ENCODE measurements at places on chromosomes 1 and 21.

GRCh38 chr1:214993419-214993818 is 89.1 kb upstream of the KCNK2 start:
- no peak for DNase-seq

GRCh38 chr1:59092126-59092525 is 204.8 kb upstream of the FGGY start:
- DNase-seq: no peak

- no peak for DNase-seq
Measured at GRCh38 chr1:235866205-235866912, at the start of gene LYST. LYST (minus strand) TSS chr1:235866906; CDS start chr1:235830417, 36,489 bp downstream.

DNA sequence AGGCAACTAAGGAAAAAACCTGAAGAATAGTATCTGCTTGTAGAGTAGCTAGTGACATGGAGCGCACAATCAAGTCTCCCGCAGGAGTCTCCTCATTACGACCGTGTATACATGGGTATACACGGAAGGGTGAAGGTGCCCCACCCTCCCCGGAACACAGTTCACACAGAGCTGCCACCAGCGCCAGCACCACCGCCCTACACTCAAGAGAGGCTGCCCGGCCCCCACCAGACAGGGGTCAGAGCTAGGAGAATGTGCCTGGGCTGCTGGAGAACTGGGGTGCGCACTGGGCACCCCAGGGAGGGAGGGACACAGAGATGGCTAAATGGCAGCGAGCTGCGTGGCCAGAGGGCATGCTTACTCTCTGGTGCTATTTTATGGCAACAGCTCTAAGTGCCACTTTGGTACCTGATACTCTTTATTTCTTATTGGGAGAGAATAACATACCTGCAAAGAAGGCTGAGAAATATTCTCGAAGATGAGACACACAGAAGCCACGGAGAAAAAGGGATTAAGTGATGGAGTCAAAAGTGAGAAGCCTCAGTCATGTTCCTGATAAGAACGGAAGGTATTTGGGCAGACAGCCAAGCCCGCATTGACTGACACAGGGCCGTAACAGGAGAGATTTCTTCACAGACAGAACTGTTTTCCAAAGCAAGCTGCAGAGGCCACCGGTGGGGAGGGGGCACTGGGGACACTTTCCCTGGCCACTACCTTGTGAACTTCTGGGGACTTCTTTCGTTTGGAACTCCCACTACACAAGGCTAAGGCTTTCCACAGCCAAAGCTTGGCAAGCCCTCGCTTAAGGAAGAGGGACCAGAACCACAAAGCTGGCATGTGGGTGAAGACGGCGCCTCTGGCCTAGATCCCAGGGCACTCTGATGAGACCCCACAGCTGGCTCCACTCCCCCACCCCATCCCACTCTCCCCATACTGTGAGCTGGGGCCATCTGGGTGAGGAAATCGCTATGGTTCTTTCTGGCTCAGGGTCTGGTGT is 108.0 kb downstream of the PGBD5 start:
- DNase-seq: no peak

- DNase-seq: no peak
Measured at GRCh38 chr1:114559356-114559755, 22.1 kb downstream of the BCAS2 start.

DNA sequence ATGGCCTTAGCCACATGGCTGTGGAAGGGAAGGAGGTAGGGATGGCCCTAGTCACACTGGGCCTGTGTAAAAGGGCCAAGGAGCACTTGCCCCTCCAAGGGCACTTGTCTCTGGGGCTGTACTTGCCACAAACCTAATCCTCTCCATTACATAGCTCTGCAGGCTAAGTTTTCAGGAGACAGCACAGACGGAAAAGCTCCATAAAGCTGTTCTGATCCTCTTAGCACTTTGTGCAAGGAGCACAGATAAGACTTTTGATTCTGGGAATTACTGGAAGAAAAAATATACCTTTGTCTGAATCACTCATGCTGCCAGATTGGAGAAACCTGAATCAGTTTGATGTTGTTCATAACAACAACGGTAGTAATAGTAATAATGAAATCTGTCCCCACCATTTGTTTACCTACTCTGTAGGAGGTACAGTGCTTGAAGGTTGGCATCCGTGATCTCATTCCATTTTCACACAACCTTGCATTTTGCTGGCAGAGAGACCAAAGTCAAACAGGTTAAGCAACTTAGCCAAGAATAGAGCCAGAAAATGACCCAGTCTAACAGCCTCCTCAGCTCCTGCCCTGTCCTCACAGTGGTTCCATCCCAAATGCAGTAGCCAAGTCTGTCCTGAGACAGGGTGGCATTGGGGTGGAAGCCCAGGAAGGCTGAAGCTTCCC is 207.1 kb downstream of the ROR1 start:
- DNase-seq: no peak

DNA sequence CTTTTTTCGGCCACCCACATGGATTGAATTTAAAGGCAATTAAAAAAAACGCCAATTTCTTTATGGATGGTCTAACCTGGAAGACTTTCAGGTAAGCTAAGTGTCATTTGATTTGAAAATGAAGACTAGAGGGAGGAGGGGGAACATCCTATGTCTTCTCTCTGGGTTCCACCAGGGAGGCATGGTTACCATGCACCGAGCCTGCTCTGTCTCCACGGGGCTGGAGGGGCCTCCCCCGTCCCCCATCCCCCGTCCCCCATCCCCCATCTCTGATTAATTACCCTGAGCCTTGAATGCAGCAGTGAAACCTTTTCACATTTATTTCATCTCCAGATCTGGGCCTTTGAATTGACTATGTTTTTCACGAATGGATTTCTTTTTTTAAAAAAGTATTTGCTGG is 135.1 kb downstream of the TLR5 start:
- no peak for DNase-seq

- DNase-seq: no peak
Measured at GRCh38 chr21:25961042-25961441, 209.5 kb downstream of the APP start.

- no peak for DNase-seq
Measured at GRCh38 chr1:121458291-121459048, 273.7 kb downstream of the SRGAP2C start.

DNA sequence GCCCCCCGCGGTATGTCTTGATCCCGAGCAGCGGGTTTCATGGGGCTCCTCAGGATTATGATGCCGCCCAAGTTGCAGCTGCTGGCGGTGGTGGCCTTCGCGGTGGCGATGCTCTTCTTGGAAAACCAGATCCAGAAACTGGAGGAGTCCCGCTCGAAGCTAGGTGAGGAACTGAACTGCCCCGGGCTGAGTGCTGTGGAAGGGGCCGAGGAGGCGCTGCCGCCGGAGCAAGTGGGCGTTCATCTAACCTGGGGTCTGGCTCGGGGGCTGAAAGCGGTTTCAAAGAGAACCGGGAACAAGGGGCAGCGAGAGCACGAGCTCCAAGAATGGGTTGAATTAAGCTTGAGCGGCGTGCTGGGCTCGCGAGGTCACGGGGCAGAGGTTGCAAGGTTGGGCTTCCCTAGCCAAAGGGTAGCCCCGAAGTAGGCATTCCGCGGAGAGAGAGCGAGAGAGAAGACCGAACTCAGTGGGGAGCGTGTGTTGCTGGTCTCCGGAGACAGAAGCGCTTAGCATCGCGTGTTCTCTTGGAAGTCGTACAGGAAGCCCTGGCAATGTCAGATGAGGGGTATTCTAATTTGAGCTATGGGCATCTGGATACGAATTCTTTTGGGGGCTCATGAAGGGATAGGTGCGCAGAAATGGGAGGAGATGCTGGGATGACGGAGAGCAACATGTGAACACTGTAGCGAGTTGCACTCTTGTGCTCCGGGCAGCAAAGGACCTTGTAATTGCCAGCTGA is 732 bp downstream of the HS2ST1 start:
- DNase-seq: no peak

DNA sequence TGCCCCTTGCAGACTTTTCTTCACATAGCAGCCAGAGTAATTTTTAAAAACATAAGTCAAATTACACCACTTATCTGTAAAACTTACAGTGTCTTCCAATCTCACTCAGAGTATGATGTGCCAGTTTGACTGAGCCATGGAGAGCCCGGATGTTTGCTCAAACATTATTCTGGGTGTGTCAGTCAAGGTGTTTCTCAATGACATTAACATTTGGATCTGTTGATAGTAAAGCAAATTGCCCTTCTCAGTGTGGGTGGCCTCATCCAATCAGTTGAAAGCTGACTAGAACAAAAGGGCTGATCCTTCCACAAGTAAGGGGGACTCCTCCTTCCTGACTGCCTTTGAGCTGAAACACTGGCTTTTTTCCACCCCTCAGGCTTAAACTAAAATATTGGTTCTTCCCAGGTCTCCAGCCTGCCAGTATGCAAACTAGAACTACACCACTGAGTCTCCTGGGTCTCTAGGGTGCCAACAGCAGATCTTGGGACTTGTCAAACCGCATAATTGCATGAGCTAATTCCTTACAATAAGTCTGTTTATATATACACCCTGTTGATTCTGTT is 157.9 kb upstream of the CTTNBP2NL start:
- DNase-seq: no peak

- no peak for DNase-seq
Measured at GRCh38 chr1:58064166-58064565, 482.4 kb downstream of the OMA1 start.

- DNase-seq: no peak
Measured at GRCh38 chr1:87338566-87338965, 9.9 kb downstream of the LMO4 start.

- no peak for DNase-seq
Measured at GRCh38 chr1:41558761-41559171, 74.3 kb upstream of the EDN2 start.

GRCh38 chr21:30434033-30434631 is 4.1 kb downstream of the KRTAP13-4 start:
- no peak for DNase-seq

DNA sequence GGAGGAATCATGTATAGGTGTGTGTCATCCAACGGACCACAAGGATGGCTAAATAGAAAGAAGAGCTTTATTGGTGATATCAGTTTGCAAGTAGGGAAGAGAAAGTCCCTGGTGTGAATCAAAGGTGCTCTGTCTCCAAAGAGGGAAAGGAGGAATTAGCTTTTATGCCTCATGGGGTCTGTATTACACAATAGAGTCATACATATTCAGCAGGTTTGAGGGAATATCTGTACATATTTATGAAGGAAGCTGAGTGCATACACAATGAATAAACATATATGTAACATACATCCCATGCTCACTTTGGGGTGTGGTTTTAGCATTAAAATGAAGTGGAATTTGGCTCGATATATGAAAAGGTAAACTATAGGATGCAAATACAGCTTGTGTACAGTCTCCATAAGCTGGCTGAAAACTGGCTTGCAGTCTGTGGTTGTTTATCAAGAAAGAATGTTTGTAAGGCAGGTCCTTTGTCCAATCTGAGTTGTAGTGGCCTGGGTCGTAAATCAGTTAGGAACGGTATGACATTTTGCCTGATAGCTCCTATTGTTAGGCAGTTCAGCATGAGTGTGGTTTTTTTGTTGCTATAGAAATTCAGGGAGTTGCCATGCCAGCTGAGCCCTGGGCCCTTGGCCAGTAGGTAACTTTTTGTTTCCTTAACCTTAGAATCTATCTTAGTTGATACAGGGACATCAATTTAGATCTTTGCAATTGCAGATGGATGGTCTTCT is 198.0 kb upstream of the ZP4 start:
- no peak for DNase-seq

GRCh38 chr1:218880484-218881060 is 293.1 kb upstream of the LYPLAL1 start:
- DNase-seq: no peak

DNA sequence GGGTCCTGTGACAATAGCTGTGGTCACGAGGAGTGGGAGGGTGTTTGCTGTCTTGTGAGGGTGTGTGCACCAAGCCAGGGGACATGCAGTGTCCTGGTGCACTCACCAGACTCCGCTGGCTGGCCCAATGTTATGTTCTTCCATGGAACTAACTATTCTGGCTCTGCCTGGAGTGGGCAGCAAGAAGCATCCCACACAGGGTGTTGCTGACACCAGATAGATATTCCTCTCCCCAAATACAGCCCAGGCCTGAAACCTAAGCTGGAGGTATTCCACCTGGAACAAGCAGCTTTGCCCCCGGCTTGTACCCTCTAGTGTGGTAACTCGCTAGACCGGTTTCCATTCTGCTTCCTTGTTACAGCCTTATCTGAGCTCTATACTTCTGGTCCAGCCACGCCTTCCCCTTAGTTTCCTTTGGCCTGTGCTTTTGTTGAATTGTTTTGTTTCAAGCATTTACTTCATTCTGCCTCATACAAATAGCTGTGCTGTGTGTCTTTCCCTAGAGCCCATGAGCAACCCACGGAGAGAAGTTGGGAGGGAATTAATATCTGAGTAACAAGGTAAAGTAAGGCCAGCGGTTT is 14.7 kb upstream of the LY9 start:
- no peak for DNase-seq

- DNase-seq: peak; percentile 47
Measured at GRCh38 chr1:215845234-215845891, 278.3 kb downstream of the KCTD3 start.

GRCh38 chr1:247914941-247915662 is 5.0 kb upstream of the OR2T8 start:
- no peak for DNase-seq

DNA sequence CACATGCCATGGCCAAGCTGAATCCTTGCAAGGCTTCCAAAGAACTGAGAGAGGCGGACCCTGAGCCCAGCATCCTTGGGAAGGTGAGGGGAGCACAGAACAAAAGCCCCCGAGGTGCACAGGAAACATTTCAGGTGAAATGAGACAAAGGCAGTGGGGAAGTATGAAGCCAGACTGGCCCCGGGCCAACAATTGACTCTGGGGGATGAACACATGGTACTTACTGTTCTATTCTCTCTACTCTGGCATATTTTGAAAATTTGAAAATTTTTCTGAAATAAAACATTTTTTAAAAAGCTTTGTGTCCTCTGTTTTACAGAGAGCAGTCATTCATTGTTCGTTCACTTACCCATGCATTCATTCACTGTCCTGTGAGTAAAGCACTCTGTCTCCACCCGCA is 77.7 kb downstream of the GRIK3 start:
- no peak for DNase-seq

- DNase-seq: no peak
Measured at GRCh38 chr1:91124989-91125417, 103.2 kb upstream of the ZNF644 start.

DNA sequence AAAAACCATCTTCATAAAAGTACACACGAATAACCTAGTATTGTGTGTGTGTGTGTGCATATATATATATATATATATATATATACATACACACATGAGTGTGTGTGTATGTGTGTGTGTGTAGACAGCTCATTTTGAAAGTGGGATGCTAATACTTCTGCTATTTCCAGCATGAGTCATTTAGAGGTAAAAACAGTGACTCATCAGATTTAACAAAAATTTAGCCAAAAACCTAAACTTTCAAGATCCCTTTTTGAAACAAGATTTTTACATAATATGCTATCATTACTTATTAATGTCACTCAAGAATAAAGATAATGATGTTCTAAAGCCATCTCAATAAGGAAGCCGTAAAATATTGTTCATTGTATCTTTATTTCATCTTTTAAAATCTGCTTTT is 35.6 kb upstream of the ADGRL4 start:
- DNase-seq: peak; percentile 7

- DNase-seq: no peak
Measured at GRCh38 chr1:20717452-20718342, at the start of gene KIF17. KIF17 (minus strand) TSS chr1:20718007; CDS start chr1:20717706, 301 bp downstream.

Data from AG04449 (cell line).